ENCODE measurements at places on chromosomes 6 and 20.

GRCh38 chr20:1718604-1719384, 61.2 kb upstream of the SIRPG start:
- ATAC-seq, result no peak

GRCh38 chr20:36777167-36777566, 3.6 kb upstream of the DSN1 start:
- no peak for ATAC-seq

DNA sequence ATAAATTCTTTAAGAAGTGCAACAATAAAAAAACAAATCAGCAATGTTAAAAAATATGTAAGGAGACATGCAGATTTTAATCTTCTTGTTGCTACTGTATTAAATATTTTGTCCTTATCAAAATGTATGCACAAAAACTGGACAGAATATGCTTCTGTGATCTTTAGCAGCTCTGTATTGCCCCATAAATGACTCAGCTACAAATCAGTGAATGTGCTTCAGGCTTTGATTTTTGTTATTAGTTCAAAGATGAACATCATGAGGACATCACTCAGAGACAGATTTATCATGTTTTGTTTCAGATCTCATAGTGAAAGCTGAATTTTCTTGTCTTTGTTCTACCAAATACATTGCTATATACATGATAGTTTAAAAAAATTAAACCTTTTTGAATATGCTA, 312.4 kb downstream of the GRIK2 start:
- ATAC-seq, result no peak

DNA sequence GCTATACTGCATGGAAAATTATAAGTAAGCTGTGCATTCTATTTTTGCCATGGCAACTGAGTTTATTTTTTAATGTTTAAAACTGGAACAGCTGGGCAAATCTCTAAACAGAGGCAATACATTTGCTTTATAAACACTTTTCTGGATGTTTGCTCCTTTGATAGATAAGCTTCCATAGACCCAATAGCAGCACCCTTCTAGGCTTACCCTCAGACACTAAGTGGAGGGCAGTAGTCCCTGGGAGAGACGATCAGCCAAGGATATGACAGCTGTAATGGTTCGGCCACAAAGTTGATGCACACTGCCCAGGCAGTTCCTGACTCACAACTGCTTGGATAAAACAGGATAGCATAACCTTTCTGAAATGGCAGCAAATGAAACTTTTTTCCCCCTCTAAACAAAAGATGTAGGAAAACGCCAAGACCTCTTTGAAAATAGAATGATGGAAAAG, 8.5 kb upstream of the MRPS10 start:
- no peak for ATAC-seq

DNA sequence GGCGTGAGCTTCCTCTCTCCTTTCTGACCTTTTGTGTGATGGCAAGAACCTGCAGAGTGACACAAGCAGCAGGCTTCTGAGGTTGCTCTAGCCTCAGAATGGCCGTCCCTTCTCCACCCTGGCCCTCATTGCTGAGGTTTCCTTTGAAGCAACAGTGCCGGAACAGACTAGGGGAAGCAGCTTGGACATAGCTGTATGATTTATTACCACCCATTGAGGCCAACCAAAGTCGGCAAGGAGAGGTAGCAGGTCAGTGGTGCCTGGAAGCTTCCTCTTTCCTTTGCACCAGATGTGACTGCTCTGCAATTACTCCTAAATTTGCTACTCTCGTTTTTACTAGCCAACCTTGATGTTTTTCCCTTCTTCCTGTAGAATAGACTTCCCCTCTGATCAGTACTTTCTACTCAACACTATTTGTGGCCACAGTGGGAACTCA, 31.4 kb downstream of the PTPN1 start:
- ATAC-seq, result peak; percentile 28

DNA sequence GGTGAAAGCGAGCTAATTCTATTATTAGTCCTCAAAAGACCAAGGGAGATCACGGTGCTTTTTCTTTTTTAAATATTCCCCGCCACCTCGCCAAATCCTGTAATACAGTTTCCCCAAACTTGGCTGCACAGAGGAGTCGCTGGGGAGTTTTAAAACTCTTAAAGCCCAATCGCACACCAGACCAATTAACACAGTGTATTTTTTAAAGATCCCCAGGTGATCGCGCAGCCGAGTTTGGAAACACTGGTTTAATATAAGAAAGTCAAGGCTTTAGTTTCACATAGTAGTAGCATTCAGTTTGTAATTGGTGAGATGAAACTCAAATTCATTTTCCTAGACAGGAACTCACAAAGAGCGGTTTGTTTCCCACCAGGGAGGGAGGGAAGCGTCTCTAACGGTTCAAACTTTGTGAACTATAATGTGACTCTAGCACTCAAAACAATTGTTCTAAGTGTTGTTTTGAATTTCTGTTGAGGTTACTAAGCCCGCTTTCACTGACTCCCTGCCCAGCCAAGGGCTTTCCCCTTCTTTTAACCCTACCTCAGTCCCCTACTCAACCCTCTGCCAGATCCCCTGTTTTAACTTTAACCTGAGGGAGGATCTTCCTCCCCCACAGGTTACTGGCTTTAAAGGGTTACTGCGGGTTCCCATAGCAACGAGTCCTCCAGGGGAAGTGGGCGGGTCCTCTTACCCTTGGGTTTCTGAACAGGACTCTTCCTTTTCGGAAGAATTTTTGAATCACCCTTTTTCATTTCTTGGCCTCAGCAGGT, 25.7 kb upstream of the BTBD3 start:
- ATAC-seq, result no peak

- ATAC-seq, result no peak
Observed at GRCh38 chr6:149474108-149474935, 10.5 kb downstream of the ZC3H12D start.

- ATAC-seq, result peak; percentile 88
Observed at GRCh38 chr6:142773324-142773723, 171.7 kb downstream of the HIVEP2 start.

DNA sequence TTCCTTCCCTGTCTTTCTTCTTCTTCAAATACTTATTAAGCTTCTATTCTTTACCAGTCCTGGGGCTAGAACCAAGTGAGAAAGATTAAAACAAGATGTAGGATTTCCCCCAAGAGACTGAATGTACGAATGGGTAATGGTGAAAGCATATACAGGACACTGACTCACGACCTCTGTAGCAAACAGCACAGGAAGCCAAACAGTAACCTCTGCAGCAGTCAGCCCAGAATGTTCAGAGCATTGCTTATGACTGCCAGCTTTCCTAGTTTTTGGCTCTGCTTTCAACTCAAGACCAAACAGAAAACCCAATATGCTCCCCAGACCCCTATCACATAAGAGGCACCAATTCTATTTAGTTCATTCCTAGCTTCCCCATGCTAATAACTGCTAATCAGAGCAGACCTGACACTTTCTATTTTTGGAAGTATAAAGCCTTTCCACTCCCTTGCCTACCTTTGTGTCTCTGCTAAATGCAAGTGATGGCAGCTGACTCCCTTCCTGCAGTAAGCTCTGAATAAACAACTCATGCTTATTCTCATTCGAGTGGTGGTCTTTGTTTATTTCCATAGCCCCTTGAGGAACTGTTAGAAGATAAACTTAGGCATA, 690.6 kb downstream of the EPM2A start:
- no peak for ATAC-seq

DNA sequence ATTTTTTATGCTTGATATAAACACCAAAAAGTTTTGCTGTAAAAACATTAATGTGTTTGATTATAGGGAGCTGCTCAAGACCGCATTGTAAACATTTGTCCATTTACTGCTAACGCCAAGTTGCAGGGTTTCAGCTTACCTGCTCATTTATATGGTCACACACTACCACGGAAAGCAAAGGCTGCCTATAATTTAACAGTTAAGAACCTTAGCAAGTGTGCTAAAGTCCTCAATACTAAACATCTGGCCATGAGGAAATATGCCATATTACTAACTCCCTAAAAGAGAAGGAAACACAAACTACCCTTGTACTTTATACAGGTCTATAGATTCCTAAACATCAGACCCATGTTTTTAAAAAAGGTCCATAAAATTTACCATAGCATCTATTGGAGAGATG, 129.5 kb downstream of the ASCC3 start:
- ATAC-seq, result no peak

DNA sequence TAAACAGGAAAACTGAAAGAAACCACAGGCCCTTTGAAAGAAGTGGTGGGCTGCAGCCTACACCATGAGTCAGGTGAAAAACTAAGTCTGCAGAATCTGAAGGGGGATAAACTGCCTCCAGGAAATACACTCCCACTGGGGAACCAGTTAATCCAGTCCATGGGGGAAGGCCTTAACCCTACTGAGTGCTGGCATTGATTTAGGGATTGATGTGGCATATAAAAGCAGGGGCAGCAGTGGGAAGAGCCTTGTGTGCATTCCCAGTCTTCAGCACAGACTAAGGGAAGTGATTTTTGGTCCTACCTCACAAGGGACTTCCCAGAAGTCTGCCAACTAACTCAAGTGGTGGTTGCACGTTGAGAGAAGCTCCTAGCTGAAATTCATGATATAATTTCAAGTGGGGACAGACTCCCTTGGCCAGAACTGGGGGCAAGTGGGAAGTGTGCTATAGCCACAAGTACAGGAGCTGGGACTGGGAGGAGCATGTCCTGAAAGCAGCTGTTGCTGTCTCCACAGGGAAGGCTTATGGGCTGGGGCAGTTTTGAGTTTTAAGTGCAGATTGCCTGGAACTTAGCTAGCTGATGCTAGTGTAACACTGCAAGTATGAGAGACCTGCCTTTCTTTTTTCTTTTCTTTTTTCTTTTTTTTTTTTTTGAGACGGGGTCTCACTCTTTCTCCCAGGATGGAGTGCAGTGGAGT, 31.2 kb downstream of the CITED2 start:
- ATAC-seq, result no peak

GRCh38 chr6:79711167-79711566, 80.0 kb downstream of the SH3BGRL2 start:
- ATAC-seq, result no peak

DNA sequence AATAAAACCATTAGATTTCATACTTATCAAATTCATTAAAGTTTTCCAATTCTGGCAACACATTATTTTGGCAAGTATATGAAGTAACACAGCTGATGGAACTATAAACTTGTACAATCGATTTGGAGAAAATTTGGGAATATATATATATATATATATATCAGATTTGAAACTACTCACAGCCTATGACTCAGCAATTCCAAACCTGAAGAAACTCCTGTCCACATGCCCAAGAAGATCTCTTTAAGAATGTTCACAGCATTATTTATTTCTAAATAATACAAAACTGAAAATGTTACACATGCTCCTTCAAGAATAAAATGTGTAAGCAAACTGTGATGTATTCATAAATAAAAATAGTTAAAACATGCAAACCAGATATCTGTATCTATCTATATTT, 270.1 kb downstream of the TFAP2A start:
- no peak for ATAC-seq

- no peak for ATAC-seq
Observed at GRCh38 chr6:40909811-40910210, 129.2 kb downstream of the UNC5CL start.
